ENCODE measurements at places on chromosomes 3 and 15.

DNA sequence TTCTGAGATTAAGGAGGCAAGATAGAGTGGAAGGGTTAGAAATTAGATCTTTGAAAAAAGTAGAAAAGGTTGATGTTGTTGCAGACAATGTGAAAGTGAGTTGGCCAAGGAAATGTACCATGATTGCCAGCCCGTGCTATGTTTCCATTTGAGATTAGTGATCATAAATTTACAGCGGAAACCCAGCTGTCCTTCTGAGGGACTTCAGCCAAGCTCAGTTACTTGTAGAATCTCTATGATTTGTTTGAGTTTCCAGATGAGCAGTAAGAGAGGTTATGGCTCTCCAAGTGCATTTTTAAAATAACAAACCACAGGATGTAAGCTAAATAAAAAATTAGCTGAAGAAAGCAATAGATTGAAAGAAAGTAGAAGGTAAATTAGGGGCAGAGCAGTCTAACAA lies 54.2 kb upstream of the RBMS3 start:
- peak; percentile 49 for DNase-seq

DNA sequence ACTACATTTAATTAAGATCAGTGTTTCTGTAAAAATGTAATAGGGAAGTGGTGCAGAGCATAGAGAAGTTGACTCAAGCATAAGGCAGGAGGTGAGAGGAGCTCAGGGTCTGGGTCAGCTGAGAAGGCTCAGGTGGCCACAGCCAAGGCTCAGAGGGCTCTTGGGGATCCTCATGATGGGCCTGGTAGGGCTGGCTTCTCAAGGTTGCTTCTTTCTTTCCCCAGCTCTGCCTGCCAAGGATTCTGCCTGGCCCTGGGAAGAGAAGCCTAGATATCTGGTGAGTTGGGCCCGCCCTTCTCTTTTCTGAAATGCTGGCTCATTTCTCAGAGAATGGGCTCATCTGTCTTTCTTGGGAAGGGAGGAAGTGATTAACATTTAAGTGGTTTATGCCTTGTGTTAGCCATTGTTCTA lies 6.5 kb downstream of the ZNF589 start:
- no peak for DNase-seq

DNA sequence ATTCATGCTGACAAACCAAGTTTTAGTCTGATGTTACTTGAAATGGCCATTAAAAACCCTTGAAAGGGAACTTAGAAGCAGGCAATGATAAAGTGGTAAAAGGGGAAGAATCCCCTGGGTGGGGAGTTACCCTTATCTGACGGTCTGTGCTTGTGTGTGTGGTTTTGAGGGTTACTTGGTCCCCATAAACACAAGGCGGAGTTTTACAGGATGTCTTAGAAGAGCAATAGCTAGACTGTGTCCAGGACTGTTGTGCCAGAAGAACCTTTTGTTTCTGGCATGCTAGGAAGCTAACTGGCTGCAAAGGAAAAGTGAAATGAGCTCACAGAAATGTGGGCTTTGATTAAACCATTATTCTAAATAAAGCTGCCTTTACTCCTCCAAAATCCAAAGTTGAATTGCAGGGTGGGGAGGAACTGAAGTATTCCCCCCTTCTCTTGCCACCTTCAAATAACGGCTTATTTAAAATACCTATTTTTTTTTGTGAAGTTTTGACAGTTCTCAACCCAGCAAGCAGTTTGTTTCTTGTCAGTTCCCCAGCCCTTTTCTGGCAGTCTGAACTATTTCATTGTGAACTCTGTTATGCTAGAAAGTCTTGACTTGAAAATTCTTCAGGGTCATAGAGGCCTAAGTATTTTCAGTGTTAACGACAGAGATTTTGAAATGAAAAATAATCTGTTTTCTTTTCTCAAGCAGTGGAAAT lies 443.5 kb downstream of the OTOL1 start:
- peak; percentile 53 for DNase-seq

DNA sequence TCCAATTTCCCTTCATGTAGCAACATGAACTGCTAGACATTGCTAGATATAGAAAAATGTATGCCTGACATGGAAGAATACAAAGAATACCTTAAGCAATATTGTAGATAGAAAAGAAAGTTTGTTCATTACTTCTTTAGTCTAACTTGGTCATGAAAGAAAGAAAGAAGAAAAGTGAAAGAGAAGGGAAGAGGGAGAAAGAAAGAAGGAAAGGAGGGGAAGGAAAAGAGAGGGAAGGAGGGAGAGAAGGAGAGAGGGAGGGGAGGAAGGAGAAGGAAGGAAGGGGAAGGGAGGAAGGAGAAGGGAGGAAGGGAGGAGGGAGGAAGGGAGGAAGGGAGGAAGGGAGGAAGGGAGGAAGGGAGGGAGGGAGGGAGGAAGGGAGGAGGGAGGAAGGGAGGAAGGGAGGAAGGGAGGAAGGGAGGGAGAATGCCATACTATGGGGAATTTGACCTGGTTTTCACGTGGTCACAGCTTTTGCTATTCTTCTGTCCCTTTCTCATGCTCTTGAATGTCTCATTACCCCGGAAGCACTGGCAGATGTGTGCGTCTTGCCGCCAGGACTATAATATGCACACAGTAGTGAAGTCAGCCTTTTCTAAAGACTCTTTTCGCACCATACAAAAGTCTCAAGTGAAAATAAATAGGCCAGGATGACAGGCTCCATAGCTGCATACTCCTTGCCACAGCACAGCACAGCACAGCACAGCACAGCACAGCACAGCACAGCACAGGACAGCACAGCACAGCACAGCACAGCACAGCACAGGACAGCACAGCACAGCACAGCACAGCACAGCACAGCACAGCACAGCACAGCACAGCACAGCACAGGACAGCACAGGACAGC lies 78.2 kb downstream of the CHAC1 start:
- no peak for DNase-seq

GRCh38 chr3:145145461-145145860 lies 1015.5 kb downstream of the PLOD2 start:
- no peak for DNase-seq

DNA sequence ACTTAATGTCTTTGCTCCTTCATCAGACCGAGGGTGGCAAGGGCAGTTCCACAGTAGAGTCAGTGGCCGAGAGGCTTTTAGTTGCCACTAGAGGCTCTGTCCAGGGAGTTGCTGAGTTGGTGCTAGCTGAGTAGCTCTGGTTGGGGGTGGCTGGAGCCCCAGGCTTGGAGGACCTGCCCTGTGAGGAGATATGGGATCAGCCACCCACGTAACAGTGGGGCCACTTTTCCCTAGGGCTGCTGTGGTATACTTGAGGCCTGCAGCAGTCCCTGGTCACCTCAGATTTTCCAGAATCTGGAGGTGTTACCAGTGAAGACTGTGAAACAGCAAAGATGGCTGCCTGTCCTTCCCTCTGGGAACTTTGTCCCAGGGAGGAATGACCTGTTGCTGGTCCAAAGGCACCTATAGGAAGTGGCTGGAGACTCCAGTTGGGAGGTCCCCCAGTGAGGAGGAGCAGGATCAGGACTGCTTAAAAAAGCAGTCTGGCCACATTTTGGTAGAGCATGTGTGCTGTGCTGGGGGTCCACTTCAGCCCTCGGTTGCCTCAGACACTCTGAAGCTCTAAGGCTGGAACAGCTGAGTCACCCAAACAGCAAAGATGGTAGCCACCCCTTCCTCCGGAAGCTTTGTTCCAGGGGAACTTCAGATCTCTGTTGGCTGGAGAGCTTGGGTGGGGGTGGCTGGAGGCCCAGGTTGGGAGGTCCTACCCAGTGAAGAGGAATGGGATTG lies 72.9 kb downstream of the AKAP13 start:
- no peak for DNase-seq

DNA sequence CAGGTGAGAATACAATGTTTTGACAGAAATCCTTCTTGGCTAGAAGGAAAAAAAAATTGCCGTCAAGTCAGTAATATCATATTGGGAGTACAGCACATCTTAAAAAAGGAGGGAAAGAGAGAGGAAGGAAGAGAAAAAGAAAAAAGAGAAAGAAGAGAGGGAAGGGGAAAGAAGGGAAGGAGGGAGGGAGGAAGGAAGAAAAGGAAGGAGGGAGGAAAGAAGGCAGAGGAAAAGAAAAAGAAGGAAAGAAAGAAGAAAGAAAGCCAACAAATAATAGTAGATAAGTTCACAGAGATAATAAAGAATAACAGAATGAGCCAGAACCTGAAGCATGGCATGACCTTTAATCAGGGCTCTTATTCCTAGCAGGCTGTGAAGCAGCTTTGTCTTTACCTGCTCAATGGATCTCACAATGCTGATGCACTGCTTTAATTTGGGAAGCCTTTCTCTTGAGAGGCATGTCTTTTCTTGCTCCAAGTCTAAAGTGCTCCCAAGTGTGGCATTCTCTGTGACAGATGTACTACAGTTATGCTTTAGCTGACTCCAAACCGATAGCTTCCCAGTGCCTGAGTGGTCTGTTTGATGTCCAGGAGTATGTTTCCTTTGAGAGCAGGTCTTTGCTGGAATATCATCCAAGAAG lies 114.9 kb downstream of the IQCH start:
- no peak for DNase-seq

- DNase-seq = no peak
Observed at GRCh38 chr3:29067007-29067406, 213.9 kb upstream of the RBMS3 start.

DNA sequence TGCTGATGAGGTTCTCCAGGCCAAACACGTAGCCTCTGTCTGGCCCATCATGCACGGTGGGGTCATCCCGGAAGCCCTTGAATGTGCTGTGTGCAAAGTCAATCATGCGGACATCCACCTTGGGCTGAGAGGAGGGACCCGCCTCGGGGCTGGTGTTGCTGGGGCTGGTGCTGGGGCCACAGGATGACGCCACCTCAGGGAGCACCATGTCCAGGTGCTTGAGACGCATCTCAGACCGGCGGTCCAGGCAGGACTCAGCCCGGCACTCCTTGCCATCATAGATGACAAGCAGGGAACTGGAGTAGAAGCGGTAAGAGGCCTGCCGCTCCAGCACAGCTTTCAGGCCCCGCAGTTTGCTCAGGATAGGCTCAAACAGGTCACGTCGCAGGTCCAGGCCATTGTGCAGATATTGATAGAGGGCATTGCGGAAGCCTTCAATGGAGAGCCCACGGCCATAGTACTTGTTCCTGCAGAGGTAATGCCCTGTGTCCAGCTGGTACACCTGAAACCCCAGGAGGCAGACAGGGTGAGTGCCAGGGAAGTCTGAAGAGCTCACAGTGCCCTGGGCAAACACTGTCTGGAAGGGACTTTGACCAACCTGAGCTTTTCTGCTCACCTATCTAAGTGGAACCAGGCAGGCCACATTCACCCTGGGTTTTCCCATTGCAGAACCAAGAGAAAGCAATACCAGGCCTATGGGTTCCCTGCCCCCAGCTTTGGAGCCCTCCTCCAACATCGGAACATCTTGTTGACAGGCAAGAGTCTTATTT lies 3.6 kb upstream of the GMPPB start:
- DNase-seq = no peak

GRCh38 chr15:63382966-63383710 lies 1.5 kb upstream of the CA12 start:
- no peak for DNase-seq

DNA sequence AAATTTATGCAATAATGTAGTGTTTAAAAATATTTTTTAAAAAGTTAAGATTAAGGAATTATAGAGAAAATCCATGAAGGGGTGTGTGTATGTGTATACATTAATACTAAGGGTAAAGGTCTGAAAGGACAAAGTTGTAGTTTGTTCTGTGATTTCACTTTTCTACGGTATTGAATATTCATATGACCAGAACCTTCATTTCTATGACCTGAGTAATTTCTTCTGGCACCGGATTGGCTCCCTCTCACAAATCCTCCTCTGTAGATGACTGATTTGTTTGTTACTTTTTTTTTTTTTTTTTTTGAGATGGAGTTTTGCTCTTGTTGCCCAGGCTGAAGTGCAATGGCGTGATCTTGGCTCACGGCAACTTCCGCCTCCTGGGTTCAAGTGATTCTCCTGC lies 20.9 kb downstream of the GMPS start:
- no peak for DNase-seq

- DNase-seq = no peak
Observed at GRCh38 chr3:172142051-172142863, 102.9 kb downstream of the FNDC3B start.
